ENCODE measurements at places on chromosomes 1 and 21.

DNA sequence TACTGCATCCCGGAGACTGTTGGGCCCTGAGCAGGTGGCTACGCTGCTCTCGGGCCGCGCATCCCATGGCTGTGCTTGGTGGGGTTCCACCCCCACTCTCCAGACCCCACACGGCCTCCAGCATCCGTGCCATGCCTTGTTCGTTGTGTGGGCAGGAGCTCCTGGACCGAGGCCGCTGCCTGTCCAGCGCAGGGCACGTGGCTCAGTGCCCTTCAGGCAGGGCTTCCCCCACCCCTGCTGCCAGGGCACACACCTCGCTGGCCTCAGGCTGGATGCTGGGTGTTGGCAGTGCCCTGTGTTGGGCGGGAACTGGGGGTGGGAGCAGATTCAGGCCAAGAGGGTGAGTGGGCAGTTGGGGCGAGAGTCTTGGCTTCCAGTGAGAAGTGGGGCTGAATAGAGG, 9.9 kb downstream of the PRKCZ start:
- DNase-seq = peak; percentile 41

- no peak for DNase-seq
Measured at GRCh38 chr1:221069178-221069903, 190.1 kb downstream of the HLX start.

- no peak for DNase-seq
Measured at GRCh38 chr1:94047949-94048348, 73.0 kb downstream of the ABCA4 start.

DNA sequence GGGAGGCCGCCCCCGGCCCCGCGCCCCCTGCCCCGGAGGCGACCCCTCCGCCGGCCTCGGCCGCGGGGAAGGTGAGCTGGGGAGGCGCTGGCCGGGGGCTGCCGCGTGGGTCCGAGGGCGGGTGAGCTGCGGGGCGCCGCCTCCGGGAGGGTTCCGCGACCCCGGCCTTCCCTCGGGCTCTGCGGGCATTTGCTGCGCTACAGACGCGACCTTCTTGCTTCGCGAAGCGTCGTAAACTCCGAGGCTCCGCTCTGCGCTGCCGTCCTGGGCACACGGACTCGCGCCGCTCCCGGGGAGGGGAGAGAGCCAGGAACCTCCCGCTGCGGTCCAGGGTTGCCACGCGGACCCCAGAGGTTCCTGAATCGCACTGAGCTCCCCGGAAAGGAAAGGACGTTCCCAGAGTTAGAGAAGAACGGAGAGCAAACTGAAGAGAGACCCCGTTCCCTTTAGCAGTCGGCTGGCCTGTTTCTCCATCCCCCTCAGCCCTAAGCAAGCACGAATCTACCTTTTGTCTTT, 345 bp downstream of the SLX9 start:
- no peak for DNase-seq

GRCh38 chr1:184499616-184500015, 112.8 kb downstream of the C1orf21 start:
- no peak for DNase-seq

DNA sequence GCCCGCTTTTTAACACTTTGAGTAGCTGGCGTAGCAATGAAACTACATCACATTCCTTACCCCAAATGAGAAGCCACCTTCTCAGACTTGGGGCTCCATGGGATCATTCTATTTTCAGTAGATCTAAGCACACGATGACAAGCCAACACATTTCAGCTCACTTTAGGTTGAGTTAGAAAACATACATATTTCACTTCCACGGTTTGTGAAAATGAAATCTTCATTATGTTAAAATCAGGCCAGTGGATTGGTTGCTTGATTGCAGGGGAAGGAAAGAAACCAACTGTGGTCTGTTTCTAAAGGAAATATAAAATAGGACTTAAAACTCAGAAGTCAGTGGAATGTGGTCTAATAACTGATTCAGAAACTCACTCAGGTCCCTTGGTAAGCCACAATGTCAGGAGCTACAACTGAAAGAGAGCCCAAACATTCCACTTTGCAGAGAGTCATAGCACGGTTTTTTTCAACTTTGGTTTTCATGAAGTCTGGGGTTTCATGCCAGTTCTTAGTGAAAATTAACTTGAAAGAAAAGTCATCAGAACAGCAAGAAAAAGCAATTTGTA, 82.3 kb upstream of the TIAM1 start:
- DNase-seq = no peak

DNA sequence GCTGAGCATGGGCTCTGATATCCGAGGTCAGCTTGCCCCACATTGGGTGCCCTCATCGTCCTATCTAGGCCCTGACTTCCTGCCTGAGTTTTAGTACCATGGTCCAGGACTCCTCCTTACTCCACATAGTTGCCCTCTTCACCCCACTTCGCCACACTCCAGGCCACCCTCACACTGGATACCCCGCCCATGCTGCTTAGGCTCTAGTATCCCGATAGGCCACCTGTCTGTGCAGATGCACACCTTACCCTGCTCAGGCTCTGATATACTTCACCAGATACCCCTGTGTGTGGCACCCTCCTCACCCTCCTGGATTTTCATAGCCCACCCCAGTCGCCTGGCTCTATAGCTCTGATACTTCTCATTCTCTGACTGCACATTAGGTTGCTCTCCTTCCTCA, 145.5 kb upstream of the SERTAD4 start:
- no peak for DNase-seq

DNA sequence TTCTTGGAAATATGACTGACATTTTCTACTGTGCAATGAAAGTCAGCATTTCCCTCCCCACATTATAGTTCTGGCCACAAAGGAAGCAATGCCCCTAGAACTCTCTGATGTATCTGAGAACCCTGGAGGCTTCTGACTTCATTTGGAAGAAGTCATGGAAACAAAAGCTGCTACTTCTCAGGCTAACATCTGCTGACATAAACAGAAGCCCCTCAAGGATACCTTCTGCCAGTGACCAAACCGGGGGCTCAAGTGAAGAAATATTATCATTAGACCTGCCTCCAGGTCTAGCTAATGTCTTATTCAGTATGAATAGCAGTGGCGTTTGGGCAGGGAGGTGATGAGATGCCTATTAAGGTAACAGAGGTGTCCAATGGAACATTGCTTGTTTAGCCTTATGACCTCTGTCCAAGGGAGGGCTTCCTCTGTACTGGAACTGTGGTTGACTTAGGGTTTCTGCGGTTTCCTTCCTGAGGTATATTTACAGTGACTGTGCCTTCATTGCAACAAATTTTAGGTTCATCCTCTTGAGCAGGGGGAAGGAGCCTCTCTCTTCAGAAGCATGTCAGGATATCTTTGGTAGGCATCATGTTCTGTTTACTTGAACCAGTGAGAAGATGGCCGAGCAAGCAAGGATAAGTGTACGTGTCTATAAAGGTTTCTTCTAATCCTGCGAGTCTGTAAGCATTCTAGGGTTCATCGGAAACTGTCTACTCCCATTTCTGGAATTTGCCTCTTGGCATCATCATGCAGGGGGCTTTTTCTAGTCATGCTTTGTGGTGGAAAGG, 161.7 kb downstream of the PBX1 start:
- no peak for DNase-seq

DNA sequence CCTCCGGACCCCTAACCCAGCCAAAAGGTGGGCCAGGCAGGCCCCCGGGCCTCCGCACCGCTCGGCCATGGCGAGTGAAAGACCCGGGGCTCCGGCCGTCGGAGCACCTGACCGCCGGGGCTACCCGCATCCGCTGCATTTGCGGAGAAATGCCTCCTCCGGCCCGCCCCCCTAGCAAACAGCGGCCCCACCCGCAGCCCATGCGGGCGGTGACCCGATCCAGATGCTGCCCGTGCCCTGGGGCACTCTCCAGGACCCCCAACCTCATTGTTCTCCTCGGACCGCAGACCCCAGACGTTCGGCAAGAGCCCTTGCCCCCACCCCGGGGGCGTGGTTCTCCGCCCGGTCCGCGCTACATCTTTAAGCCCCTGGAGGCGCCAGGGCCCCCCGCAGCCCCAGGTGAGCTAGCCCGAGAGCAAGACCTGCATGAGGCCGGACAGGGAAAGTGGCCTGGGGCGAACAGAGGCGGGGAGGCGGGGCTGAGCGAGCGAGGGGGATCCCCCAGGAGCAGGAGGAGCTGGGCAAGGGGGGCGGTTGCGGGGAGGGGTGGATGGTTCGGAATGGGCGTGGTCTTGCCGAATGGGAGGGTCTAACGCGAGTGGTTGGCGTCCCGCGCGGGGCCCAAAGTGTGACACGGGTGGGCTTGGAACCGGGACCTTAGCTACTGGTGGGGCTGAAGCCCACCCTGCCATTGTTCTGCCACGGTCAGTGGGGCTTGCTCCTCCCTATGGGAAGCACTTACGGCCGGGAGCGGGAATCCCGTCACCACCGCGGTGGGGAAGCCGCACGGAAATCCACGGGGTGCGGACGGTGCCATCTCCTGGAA, 6.3 kb upstream of the CRYBG2 start:
- no peak for DNase-seq

DNA sequence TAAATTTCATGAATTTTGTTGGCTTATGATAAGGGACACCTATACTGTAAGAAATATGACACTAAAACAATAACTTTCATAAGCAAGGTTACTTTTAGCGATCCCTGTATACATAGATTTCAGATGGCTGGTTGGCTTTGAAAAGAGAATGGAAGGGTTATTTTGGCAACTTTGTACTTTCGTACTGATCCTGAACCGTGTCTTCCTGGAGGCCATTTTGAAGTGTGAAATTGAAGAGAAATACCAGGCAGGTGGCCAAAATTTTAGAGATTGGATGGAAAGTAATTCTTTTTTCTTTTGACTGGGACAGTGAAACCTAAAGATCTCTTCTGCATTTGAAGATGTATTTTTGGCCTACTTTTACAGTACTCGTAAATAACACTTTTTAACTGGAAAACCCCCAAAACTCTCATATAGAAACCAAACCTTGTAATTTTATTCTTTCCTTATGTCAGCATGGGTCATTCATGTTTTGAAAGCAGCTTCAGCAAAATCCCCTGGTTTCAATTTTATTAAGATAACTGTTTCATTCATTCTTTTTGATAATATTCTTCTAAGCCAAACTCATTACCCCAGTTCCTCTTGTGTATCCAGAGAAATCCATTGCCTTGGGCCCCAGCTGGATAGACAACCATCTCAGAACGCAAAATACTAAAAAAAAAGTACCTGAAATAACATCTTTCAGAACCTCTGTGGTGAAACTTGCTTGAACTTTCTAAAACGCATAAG, 38.4 kb upstream of the ZNF281 start:
- no peak for DNase-seq

DNA sequence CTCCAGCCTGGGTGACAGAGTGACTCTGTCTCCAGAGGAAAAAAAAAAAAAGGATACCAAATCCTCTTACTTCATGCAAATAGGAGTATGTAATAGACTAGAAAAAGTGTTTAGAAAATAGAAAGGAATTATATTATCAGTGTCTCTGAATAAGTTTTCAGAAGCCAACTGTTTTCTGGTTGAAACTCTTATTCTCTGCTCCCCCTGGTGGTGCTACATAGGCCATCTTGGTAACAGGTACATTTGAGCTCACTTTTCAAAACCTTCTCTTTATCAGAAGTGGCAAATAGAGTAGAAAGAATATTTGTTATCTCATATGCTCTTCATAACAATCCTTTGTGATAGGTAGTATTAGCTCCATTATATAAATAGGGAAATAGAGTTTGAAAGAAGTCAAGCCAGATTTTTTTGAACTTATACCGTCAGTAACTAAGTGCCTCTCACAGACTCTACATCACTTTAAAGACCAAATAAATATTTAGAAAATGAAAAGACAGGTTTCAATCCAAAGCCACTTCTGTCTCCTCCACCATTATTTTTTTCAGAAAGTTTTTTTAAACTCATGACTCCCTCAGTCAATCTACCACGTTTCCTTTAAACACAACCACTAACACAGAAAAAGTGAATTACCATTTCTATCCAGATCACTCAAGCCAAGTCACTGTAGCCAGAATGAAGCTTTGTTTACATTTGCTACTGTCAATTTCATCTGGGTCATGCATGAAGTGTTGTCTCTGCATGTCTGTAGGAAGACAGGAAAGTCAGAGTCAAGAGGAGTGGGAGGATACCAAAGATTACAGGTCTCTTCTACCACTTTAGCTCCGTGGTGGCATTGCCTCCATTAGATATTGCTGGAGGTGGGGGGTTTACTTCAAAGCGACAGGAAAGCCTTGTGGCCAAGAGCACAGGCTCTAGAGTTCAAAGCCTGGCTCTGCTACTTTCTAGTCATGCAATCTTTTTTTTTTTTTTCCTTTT, 45.6 kb downstream of the IL23R start:
- DNase-seq = peak; percentile 22

- peak; percentile 79 for DNase-seq
Measured at GRCh38 chr1:234599617-234600417, 10.2 kb downstream of the IRF2BP2 start.

DNA sequence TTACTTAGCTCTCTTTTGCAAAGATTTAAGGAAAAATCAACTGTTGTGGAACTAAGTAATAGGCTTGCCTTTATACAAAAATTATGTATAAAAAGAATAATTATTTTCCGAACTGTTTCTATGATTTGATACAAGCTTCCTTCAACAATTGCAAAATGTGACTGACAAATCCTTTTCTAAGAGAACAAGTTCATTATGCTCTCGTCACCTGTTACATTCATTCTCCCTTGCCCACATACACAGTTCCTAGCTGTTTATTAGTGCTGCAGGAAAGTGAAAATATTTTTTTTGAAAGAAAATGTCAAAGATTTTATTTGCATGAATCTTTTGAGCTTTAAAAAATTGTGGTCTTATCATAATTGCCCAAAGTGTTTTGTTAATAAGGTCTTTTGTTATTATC, 466.2 kb downstream of the USP25 start:
- DNase-seq = no peak

DNA sequence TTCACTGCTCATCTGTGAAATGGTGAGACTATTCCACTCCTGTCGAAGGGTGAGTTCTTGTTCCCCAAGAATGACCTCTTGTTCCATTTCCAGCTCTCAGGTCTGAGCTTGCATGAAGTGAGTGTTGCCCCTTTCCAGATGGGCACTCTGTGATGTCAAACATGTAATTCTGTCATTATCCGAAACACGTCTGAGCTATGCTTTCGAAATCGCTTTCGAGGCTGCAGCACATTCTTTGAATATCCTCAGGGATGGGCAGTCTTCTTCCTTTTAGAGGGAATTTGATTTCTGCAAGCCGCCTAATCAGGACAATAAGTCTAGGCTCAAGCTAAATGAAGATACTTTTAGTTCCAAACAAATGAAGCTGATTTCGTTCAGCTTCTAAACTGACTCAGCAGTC, 15.1 kb downstream of the NFASC start:
- DNase-seq = no peak

DNA sequence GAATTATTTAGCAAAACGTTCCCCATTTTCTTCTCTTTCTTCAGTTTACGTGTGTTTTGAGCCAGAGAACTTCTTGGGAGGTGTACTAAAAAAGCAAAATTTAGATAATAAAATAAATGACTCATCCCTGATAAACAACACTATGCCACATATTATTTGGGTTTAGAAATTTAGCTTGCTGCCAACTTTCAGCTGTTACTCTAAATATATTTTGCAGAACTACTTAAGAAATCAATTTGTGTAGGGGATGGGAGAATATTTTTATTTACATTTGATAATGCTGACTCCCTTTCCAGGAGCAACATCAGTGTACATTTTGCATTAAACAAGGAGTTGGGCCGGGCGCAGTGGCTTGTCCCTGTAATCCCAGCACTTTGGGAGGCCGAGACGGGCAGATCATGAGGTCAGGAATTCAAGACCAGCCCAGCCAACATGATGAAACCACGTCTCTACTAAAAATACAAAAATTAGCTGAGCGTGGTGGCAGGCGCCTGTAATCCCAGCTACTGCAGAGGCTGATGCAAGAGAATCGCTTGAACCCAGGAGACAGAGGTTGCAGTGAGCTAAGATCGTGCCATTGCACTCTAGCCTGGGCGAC, 151.4 kb upstream of the ZRANB2 start:
- no peak for DNase-seq
